ENCODE measurements at places on chromosomes 16 and 17. TPM values are rescaled to one million over a fixed set of nuclear protein-coding genes. Genes with fewer than 3 reads are reported as not detected.

The MPV17L gene
- 1.4 TPM for polyA plus RNA-seq

The ITGA2B gene
- polyA plus RNA-seq: not detected

The KRTAP4-11 gene
- polyA plus RNA-seq: 0.29 TPM

The STX1B gene
- 0.46 TPM for polyA plus RNA-seq

Measured in GM23248 (cell line).